ENCODE measurements at places on chromosomes 12 and 14. TPM values are rescaled to one million over a fixed set of nuclear protein-coding genes. Genes with fewer than 3 reads are reported as not detected.

GRCh38 chr14:32629236-32629635, 300.1 kb downstream of the AKAP6 start:
- no peak for DNase-seq

Gene ADCK1
- 8.8 TPM for polyA plus RNA-seq

DNA sequence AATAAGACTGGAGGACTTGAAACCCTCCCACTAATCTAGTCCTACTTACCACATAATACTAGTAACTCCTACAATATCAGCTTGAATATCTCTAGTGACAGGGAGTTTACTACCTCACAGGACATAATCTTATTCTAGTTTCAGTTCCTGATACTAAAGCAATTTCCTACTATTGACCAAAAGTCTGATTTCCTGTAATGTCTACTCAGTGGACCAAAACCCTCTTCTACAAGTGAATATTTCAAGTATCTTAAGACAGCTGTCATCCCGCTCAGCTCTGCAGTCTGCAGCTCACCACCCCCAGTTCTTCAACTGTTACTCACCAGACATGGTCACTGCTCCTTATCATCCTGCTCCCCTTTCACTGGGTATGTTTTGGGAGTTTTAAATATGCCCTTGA, 70.8 kb upstream of the TMCC3 start:
- no peak for DNase-seq

DNA sequence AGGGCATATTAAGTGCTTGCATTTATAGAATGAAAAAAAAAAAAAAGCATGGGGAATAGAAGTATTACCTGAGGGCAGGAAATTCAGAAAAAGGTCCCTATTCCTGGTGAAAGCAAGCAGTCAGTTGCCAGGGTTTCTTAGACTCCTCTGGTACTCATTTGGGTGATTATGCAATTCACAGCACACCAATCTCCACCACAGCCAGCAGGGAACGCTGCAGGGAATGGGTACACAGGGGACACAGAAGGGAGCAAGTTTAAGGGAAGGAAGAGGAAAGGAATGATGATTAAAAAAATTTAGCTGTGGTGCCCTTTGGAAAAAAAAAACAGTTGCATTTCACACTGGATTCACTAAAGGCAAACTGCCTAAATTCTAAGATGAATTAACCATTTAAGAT, 14.2 kb downstream of the BLTP3B start:
- peak; percentile 24 for DNase-seq

- no peak for DNase-seq
These were observed 1.6 kb upstream of the NFATC4 start for GRCh38 chr14:24366413-24366720.

DNA sequence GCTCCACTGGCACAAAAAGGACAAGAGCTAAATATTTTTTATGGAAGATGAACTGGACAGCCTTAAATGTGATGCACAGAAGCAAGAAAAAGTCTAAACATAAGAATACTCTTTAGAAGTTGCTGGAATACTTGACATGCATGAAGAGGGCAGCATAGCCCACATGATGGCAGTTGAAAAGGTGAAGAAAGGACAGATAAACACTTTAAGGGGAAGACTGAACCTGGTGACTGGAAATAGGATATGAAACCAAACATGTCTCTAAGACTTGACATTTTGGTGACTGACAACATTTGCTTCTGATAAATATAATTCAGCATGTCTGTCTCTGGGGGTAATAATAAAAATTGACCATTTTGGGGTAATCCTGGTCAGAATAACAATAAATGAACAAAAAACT, 273.1 kb downstream of the CCDC91 start:
- DNase-seq: no peak

Gene DDX55
- 8.9 TPM for polyA plus RNA-seq

Gene IL26
- polyA plus RNA-seq: not detected

Measured in small intestine (tissue), 16 donors.